Jurkat, Clone E6-1 (cell line): ENCODE measurements at places on chromosomes 7 and 10.

DNA sequence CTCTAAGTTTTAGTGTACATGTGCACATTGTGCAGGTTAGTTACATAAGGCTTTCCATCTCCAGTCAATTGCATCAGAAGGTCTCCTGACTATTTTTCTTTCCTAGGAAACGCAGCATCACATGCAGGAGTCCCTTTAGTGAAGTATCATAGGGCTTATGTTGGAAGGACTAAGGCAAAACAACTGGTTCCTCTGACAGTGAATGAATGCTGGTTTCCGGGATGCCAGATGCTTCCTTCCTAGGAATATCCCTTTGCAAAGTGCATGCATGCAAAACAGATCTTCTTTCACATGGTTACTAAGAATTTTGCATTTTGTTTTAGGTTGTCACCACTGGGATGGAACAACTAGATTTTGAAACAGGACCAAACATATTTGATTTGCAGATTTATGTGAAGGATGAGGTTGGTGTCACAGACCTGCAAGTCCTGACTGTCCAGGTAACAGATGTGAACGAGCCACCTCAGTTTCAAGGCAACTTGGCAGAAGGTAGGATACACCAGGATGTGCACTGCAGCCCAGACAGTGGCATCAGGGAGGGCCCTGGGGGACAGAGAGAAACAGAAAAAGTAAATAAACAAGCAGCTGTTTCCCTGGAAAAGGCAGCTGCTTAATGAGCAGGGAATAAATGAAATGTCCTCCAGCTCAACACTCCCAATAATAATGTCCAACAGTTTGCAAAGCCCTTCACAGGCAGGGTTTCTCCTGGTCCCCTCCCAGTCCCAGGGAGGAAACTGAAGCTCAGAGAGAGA lies 17.8 kb downstream of the CDHR3 start:
- DNase-seq = no peak

DNA sequence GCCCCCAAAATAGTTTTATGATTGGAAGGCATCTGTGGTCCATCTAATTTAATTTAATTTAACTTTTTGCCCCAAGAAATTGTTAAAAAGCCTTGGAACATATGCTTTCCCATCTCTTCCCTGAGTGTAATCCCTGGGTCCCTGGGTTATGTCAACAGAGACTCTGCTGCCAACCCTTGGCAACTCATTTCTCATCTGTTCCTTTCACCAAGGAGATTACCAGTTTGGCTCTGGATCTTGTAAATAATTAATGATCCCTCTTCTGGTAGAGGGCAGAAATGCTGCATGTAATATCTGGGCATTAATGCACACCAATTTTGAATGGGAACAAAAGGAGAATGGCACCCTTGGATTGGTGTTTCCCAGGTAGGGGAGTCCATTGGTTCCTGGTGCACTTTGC lies 514.2 kb downstream of the CCSER2 start:
- no peak for DNase-seq

GRCh38 chr7:47362984-47363383 lies 218.9 kb downstream of the TNS3 start:
- DNase-seq = no peak

DNA sequence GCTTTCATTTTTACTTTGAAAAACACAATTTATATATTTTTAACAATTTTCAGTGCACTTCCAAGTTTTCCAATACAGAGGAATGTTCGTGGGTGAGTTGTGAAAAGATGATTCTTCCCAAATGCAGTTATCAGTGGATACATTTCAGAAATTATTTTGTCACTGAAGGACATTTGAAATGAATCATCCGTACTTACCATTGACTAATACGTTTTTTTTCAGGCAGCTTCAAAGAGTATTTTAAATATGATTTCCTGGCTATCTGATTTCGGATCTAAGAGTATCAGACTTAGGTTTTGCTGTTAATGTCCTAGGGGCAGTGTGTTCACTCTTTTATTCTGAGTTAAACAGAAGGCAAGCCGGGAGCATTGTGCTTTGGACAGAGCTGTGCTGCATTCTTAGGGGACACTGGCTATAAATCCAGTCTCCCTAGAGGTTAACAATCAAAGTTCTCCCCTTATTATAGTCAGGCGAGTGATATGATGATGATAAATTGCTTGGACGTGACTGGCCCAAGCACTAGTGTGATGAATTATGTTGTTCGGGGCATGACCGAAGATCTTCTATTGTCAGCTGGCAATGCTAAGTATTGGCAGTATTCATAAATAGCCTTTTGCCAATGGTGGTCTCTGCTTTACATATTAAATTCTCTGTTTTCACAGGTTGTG lies 4.5 kb downstream of the PTER start:
- DNase-seq = no peak

DNA sequence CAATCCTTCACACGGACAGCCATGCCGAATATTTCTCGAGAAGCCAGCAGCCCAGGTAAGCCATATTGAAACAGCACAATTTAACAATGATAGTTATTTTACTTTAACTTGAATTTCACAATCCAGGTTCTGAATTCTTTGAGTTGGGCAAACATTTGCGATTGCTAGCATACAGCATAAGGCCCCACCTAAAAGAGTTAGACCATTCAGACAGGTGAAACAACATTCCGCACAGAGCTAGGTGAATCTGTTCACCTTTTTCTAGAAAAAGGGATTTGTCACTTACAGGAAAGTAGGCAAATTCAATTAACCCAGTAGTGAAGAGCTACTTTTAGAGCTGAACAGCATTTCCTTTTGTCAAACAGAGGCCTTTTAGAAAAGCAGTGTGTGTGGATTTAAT lies 45.3 kb downstream of the CREB3L2 start:
- DNase-seq = no peak

GRCh38 chr7:36775061-36775620 lies 50.8 kb upstream of the AOAH start:
- DNase-seq = no peak

- DNase-seq = no peak
These were observed 62.9 kb downstream of the FBXL13 start for GRCh38 chr7:103011650-103012049.

GRCh38 chr7:8357536-8357935 lies 75.9 kb upstream of the NXPH1 start:
- no peak for DNase-seq

GRCh38 chr7:79507131-79507530 lies 53.7 kb upstream of the MAGI2 start:
- no peak for DNase-seq

DNA sequence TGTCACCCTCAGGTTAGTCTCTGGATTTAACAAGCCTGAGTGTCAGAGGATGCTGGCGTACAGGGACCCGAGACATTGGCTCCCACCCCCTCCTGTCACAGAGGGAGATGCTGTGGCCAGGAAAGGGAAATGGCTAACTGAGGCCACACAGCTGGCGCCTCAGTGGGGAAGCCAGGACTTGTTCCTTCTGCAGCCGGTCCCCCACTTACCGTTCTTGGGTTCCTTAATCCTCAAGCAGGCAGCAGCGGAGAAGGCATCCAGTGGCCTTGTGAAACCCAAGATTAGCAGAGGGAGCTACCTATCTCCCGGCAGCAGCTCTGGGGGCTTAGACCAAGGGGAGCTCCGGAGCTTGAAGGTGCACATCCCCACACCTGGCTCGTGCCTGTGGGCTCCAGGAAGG lies 65.4 kb downstream of the NEURL1 start:
- no peak for DNase-seq

GRCh38 chr10:102628451-102628911 lies 15.8 kb upstream of the TRIM8 start:
- DNase-seq = no peak

GRCh38 chr10:132732518-132732917 lies 53.4 kb downstream of the NKX6-2 start:
- no peak for DNase-seq

DNA sequence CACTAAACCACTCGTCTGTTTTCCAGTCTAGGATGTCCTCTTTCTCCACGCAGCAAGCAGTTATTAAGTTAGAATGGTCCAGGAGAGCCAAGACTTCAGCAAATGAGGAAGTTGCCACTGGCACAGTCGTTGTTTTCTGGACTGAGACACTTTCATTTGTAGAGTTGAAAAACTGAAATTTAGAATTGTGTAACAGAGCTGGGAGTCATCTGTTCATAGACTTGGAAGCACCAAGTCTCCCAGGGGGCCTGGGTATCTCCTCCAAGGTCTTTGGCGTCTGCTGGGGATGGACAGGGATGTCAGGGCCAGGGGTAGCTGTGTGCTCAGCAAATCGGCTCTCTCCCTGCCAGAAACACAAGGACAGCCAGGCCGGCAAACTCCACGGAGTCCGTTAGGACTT lies 208.4 kb downstream of the FANK1 start:
- no peak for DNase-seq

DNA sequence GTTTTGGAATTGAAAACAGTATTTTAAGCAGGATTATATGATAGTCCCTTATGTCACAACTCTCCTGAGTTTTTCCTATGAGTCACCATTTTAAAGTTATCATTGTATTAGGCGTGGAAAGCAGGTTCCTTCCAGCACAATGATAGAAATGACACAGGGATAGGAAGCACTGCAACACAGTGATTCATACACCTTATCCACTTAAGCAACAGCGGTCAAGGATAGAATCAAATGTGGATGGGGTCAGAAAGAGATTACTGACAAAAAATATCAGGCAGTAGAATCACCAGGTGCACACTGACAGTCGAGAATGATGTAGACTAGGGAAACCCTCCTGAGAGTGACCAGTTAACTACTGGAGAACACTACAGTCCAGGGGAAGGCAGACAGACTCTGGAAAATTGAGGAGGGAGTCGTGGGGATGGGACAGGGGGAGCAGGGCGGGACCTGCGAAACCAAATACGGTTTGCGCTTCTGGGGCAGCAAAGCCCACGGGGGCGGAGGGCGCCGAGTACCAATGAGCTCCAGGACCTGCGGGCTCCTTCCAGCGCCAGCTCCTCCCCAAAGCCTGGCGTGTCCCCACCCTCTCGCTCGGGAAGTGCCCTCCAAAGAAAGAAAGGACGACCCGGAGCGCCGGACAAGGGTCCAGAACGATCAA lies 479 bp downstream of the PNPLA8 start:
- DNase-seq = peak; percentile 62

GRCh38 chr10:119859420-119860258 lies 13.0 kb downstream of the MCMBP start:
- DNase-seq = peak; percentile 63
